ENCODE measurements at places on chromosomes 7 and 10. TPM values are rescaled to one million over a fixed set of nuclear protein-coding genes. Genes with fewer than 3 reads are reported as not detected.
A peak's percentile ranks its signal among the peaks of the same experiment; 100 is the strongest.

DNA sequence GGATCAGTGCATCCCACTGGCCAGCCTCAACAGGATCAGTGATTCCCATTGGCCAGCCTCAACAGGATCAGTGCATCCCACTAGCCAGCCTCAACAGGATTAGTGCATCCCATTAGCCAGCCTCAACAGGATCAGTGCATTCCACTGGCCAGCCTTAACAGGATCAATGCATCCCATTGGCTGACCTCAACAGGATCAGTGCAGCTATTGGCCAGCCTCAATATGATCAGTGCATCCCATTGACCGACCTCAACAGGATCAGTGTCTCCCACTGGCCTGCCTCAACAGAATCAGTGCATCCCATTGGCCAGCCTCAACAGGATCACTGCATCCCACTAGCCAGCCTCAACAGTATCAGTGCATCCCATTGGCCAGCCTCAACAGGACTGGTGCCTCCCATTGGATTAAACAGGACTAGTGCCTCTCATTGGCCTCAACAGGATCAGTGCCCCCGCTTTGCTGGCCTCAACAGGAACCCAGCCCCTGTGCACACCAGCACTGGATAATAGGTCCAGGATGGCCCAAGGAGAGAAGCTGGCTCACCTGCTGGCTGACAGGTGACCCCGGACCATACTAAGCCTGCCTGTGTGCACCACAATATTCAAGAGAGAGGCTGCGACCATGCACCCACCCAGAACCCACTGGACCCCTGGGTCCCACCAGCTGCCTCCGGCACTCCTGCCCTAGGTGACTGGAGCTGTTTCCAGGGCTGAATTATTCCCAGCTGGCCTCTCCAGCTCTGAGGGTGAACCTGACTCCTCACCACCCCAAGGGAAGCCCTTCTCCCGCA, 59.9 kb downstream of the PDGFA start:
- DNase-seq: no peak

The FRAT2 gene
- 6.0 TPM for total RNA-seq

GRCh38 chr10:101812606-101813005, 5.6 kb downstream of the OGA start:
- no peak for DNase-seq

- no peak for DNase-seq
These were observed 8.7 kb downstream of the STARD3NL start for GRCh38 chr7:38186593-38187314.

GRCh38 chr10:125029584-125030242, 87.8 kb downstream of the ZRANB1 start:
- no peak for DNase-seq

The IFIT1B gene
- total RNA-seq: not detected

DNA sequence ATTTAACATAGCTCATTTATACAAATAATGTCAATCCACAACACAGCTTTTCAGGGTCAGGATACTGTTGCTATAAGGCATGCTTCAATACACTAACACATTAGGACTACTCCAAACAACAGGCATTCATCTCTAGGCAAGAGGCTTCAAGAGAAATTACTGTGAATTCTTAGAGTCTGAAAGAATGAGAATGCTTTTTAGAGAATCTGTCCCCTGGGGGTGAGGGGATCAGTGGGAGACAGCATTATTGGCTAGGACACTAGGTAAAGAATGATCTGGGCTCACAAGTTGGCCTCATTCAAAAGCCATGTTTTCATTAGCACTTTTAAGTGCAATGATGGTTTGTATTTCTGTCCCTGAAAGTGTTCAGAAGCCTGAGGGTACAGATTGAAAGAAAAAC, 132.6 kb downstream of the SEMA3D start:
- DNase-seq: no peak

- no peak for DNase-seq
These were observed 42.5 kb downstream of the MTPN start for GRCh38 chr7:135934651-135935050.

DNA sequence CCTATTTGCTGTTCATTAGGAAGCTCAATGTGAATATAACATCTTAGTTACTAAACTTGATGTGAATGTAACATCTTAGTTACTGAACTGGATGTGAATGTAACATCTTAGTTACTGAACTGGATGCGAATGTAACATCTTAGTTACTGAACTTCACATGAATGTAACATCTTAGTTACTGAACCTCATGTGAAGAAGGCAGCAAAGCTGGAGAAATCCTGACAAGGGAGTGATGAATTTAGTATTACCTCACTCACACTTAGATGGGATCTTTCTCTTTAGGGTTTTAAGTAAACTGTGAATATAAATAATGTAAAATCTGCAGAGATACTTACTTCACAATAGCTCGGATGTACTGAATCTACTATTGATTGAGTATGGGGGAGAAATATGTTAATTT, 73.6 kb downstream of the ETV1 start:
- no peak for DNase-seq

The PHYHIPL gene
- total RNA-seq: not detected

DNA sequence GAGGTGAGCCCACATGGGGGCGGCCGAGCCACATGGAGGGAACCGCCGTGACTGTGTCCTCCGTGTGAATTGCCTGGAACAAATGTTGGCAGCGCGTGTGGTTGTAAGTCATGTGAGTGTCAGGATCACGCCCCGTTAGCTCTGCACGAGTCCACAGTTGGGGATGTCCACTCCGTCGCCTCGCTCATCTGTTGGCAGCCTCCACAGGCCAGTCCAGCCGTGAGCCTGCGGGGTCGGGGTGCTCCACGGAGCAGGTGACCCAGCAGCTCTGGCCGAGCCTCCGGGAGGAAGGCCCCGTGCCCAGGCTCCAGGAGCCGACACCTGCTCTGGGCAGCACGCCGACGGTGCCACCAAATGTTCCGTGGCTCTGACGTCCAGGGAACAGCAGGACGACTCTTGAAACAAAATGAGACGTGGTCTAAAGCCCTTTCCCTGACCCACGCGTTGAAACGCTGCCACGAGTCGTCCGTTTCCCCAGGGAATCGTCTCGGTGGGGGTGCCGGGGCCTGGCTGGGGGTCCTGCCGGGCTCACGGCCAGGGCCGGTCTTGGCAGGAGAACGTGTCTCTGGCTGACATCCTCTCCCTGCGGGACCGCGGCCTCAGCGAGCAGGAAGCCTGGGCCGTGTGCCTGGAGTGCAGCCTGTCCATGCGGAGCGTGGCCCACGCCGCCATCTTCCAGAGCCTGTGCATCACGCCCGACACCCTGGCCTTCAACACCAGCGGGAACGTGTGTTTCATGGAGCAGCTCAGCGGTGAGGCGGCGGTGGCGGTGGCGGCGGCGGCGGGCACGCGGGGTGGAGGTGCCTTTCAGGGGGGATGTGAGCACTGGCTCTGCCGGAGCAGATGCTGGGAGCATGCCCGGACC, 7.0 kb downstream of the KNDC1 start:
- no peak for DNase-seq

DNA sequence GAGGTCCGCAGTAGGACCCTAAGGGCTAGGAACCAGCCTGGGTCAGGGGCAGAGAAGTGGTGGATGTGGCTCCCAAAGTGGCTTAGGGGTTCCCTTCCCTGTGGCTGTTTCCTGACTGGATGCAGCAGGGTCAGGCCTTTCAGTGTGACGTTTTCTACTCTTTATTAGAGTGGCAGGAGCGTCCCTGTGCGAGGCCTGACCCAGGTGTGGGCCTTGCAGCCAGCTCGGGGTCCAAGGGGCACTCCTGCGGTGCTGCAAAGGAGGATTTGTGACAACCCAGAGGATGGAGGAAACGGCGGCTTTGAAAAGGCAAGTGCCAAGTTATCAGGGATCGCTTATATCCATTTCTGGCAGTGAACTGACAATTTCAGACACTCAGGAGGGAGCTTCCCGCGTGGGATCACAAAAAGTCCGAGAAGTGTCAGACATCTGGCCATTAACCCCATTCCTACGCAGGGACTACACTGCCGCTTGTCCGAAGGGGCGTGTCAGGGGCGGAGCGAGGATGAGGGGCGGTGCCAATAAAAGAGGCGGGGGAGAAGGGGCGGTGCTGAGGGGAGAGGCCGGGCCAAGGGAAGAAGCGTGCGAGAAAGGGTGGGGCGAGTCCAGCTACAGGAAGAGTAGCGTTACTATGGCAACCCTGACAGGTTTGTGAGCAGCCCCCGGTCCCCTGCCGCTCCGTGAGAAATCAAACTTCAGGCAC, 98.8 kb upstream of the ZNF722 start:
- DNase-seq: peak; percentile 11

- peak; percentile 11 for DNase-seq
These were observed 160.4 kb downstream of the KIF20B start for GRCh38 chr10:89861584-89862301.

- DNase-seq: no peak
These were observed 2.8 kb upstream of the NPFFR1 start for GRCh38 chr10:70286616-70287015.

GRCh38 chr10:77007834-77008233, 629.8 kb downstream of the KCNMA1 start:
- DNase-seq: no peak

- DNase-seq: no peak
These were observed 442.8 kb downstream of the PLXNA4 start for GRCh38 chr7:132133501-132133900.

The LFNG gene
- total RNA-seq: 59.1 TPM

DNA sequence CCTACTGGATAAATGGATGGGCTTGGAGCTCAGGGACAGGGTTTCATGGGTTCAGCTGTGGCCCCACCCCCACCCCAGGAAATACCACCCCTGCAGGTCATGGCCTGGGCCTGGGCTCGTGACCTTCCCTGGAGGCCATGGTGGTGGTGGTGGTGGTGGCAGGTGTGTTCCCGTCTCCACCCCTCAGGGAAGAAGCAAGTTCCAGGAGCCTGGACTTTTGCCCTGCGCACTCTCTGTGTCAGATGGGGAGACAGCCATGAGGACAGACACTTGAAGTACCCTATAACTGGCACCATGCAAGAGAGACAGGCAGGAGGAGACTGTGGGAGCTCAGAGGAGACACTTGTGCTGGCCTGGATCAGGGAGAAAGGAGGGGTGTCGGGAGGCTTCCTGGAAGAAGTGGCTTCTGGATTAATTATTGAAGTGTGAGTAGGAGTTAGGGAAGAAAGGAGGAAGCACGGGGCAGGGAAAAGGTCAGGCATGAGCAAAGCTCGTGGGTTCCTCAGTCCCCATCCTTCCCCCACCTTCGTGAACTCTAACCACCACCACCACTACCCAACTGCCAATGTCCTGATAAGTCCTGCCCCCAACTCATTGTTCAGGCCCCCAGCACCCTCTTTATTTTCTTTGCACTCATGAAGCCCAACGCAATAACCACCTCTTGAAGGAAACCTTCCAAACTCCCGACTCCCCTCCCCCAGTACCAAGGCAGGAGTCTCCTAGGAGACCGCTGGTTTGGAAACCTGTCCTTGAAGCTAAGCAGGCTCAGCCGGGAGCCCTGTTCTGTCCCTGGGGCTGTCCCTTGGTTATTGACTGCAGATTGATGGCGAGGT, 8.9 kb downstream of the SH2B2 start:
- DNase-seq: no peak

Data from Calu3 (cell line).